ENCODE measurements at places on chromosomes 13 and 19.

- DNase-seq: no peak
Observed at GRCh38 chr19:48556163-48556562, 4.2 kb downstream of the SULT2B1 start.

- DNase-seq: no peak
Observed at GRCh38 chr13:27250833-27251165, 559 bp upstream of the RPL21 start.

DNA sequence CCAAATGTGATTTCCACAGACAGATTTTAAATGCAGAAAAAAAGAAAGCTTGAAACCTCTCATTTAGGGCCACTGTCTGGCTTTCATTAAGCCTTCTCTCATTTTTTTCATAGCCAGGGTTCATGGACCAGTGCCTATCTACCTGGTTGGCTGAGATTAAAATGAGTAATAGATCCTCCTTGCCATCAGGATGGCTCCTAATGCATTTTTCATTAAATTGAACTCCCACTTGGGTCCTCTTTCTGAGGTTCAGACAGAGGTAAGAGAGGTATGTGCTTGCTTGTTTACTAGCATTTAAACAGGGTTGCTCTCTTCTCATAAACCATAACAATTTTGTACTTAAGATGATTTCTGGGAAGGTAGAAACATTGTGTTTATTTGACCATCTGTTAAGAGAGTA lies 473.0 kb downstream of the TBC1D4 start:
- DNase-seq: no peak

- peak; percentile 45 for DNase-seq
Observed at GRCh38 chr19:48510421-48511268, 990 bp downstream of the LMTK3 start.

DNA sequence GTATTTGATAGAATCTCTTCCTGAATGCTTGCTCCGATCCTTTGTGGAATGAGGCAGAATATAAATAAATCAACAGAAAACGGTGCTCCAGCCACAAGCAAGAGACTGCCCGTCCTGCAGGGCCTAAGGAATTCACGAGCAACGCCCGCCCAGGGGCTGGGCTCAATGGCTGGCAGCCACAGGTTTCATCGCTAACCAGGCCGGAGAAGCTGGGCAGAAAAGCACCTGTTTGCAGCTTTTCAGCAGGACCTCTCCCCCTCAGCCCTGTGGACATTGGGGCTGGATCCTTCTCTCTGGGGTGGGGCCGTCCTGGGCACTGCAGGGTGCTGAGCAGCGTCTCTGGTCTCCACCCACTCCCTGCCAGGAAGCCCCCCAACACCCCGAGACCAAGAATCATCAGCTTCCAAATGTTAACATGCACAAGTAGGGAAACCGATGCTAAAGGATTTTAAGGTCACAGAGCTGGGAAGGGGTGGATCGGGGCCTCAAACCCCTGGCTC lies 102.5 kb downstream of the GADD45B start:
- no peak for DNase-seq

DNA sequence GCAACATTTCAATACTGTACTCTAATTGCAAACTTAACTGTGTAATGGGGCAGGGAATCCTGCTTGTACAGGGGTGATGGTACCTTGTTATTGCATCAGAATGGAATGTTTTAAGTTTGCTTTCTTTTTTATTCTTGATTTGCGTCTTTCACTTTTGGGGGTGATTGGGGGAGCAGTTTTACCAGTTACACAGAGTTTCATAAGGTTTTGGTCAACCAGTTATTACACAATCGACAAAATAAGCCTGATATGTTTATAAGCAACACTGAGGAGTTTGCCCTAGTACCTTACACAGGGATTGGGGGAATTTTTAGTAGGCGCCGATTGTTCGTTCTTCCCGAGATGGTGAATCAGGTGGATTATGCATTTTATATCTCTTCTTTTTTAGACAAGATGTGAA lies 2.7 kb downstream of the KLF5 start:
- no peak for DNase-seq

GRCh38 chr19:14502334-14503092 lies 6.6 kb upstream of the GIPC1 start:
- DNase-seq: no peak

- DNase-seq: no peak
Observed at GRCh38 chr19:42216653-42217519, 591 bp downstream of the DEDD2 start.
